Kidney tubule cell (primary cell): ENCODE measurements at places on chromosomes 7 and 10.
A peak's percentile ranks its signal among the peaks of the same experiment; 100 is the strongest.

- DNase-seq, result no peak
Observed at GRCh38 chr7:155800741-155801267, 11.5 kb downstream of the SHH start.

DNA sequence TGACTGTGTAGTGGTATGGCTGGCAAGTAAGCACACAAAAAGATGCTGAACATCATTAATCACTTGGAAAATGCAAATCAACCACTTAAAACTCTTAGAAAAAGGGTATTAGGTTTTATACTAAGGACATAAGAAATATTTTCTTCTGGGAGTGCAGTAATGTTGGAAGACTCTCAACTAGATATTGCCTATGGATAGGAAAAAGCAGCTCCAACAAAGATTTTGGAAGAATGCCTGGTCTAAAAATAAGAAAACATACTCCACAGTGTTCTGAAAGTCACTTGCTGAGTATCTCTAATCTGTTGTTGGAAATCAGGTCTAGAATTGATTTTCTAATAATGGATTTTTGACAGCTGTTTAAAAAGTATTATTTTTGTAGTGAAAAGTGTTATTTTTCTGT, 50.8 kb upstream of the PHYHIPL start:
- no peak for DNase-seq

GRCh38 chr7:151925446-151926335, 30.6 kb upstream of the GALNTL5 start:
- no peak for DNase-seq

DNA sequence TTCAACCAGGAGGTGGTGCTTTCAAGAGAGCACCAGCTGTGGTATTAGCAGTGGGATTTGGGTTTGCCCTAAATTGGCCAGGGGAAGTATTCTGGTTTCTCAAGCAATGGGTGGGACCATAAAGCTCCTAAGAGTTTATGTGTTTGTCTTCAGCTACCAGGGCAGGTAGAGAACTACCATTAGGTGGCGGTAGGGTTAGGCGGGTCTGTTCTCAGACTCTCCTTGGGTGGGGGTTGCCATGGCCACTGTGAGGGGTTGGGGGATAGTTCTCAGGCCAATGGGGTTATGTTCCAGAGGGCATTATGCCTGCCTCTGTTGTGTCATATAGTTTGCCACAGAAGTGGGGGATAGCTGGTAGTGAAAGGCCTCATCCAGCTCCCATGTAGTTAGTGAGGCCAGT, 47.7 kb upstream of the BICC1 start:
- DNase-seq, result no peak

- DNase-seq, result peak; percentile 48
Observed at GRCh38 chr7:108805808-108806397, 236.2 kb downstream of the DNAJB9 start.

GRCh38 chr7:42127232-42127622, 109.8 kb downstream of the GLI3 start:
- no peak for DNase-seq

- DNase-seq, result no peak
Observed at GRCh38 chr7:31082017-31082416, 29.9 kb downstream of the ADCYAP1R1 start.

- peak; percentile 26 for DNase-seq
Observed at GRCh38 chr10:67612577-67613537, 83.1 kb downstream of the CTNNA3 start.

DNA sequence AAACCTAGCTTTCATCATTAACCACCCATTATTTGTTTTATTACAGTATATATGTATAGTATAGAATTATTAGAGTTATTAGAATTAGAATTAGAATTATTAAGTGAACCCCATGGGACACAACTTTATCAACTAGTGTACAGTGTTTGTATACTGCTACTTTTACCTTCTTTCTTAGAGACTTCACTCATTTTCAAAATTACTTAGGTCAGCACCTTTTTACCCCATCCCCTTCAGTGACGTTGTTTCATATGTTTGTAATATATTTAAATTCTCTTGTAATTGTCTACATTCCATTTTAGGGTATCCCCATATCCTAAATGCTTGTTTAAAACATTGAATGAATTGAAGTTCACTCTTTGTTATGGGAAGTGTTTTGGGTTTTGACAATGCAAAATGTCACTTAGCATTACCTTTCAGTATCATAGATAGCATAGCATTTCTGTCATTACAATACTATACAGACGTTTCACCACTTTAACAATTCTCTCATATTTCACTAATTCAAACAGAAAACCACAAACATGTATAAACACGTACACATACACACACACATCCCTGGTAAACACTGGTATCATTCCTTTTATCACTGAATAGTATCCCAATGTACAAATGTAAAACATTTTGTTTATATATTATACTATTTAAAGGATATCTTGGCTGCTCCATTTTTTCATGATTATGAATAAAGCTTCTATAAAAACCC, 229.9 kb upstream of the MAGI2 start:
- no peak for DNase-seq

DNA sequence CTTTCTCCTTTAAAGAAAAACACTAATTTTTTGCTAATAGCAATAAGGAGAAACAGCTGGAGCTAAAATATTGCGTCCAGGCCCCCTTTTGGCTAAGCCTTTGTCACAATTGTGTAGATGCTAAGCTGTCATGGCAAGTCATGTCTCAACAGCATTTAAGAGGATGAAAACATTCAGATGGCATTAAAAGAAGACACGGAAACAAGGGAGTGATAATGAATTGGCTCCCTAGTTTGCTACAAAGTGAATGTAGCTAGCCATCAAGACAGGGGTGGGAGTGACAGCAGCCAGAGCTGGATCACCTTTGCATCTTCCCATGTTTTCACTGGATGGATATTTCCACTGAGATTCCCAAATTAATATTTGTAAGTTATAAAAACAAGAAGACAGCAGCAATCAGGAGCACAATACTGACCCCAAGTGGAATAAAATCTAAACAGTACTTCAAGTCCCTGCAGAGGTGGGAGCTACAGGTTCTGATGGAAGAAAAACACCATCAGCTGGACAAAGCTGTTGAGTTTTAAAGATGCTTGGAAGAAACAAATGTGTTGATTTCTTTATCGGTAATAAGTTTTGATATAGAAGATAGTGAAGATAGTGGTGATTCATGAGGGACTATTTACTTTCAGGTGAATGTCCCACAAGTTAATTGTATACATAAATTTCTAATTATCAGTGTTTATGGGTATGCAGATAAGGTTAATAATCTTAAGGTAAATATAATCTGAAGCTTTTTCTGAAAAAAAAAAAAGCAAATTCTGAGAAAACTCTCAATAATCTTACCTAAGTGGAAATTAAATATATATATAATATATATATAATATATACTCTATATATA, 129.4 kb downstream of the SLC16A9 start:
- DNase-seq, result peak; percentile 45

GRCh38 chr10:43265799-43266721, 805 bp downstream of the RASGEF1A start:
- DNase-seq, result peak; percentile 56

- DNase-seq, result no peak
Observed at GRCh38 chr7:137742051-137742450, 104.7 kb downstream of the DGKI start.

DNA sequence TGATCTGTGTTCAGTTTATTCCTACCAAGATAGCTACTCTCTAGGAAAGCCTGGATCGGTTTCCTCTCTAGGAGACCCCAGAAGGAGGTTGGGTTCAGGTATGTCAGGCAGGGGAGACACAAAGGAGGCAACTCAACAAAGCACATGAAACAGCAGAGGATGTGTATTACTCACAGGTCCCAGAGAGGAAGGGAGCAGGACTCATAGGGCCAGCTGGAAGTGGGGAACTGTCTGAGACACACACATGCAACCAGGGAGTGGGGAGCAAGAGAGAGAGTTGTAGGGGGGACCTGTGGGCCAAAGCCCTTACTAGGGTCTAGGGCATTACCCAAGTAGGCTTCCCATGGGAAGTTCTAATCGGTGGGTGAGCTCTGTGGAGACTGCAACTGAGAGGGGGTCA, 10.2 kb upstream of the NRP1 start:
- DNase-seq, result no peak

DNA sequence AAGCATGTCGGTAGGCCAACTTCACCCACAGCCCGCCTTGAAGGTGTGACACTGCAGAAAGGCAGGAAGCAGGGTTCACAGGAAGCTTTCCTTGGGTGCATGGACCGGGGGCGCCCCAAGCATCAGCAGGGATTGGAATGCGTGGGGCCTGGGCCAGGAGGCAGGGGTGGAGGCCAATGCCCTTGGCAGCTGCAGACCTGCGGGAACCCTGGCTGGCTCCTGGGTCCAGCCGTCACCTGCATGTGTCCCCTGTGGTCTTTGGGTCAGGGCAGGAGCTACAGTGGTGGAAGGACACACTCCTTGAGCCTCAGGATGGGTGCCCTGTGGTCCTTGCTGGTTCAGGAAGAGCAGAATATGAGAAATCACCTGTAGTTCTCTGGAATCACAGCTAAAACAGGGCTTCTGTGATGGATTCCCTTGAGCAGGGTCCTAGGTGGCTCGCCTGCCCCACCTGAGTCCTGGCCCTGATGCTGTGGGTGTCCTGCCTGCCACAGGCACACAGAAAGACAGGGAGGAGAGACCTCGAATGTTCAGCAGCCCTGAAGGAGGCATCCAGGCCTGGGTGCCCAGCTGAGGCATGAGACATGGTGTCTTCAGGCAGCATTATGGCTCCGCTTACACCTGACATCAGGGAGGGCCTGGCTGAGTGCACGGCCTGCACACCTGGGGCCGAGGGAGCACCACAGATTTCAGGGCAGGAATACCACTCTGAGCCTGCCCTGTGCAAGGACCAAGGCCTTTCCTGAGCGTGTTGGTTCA, 15.1 kb downstream of the ANTXRL start:
- no peak for DNase-seq

DNA sequence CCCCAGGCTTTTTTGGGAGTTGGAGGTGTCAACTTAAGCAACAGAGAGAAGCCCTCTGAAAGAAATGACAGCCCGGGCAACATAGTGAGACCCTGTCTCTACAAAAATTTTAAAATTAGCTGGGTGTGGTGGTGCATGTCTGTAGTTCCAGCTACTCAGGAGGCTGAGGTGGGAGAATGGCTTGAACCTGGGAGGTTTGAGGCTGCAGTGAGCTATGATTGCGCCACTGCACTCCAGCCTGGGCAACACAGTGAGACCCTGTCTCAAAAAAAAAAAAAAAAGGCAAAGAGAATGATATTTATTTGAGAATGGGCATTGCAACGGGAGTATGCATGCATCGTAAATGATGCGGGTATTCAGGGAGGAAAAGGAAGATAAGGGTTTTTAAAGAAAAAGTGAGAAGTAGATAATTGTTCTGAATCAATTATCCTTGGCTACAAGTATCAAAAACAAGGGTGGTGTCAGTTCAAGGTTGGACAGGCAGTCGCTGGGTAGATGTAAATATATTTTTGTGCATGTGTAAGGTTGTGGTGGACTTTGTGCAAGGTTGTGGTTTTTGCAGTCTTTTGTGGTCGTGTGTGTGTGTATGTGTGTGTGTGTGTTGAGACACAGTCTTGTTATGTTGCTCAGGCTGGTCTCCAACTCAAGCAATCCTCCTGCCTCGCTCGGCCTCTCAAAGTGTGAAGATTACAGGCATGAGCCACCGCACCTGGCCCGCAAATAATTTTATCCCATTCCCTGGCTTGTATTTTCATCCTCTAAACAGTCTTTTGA, 65.6 kb downstream of the COL26A1 start:
- DNase-seq, result no peak

GRCh38 chr10:38127812-38128211, 33.7 kb downstream of the ZNF37A start:
- peak; percentile 16 for DNase-seq

- DNase-seq, result peak; percentile 10
Observed at GRCh38 chr10:77965294-77965693, 38.7 kb upstream of the DLG5 start.

DNA sequence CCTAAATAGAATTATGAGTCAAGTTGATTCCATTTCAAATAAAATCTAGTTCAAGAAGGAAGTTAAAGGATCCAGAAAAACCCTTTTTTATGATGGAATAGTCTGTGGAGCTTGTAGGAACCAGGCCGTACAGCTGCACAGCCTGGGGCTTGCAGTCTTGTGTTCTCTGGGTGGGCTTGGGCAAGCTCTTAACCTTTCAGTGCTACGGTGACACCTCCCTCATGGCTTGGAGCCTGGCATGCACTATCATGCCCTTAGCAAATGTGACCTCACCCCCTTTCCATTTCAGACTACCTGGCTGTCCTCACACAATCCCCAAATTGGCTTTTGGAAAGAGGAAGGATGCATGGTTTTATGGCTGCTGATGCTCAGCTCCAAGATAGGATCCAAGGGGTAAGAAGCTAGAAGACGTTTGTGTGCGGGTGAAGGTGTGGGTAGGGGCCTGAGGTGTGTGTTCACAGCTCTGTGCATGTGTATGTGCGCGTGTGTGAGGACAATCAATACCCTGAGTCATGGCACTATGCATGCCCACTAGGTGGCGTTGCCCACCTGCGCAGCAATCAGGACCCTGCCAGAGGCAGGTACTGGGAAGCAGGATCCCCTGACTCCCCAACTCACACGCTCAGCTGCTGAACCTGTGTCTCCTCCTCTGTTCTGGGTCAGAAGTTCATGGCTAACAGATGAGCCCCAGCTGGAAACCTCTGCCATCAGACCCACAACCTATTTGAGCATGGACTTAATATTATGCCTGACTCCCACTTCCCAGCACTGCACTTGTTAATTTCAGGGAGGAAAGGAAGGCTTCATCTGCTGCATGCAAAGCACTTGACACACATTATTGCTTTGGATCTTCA, 113.4 kb downstream of the PTPN20 start:
- peak; percentile 58 for DNase-seq

- DNase-seq, result no peak
Observed at GRCh38 chr10:22414146-22414545, 68.8 kb downstream of the SPAG6 start.

DNA sequence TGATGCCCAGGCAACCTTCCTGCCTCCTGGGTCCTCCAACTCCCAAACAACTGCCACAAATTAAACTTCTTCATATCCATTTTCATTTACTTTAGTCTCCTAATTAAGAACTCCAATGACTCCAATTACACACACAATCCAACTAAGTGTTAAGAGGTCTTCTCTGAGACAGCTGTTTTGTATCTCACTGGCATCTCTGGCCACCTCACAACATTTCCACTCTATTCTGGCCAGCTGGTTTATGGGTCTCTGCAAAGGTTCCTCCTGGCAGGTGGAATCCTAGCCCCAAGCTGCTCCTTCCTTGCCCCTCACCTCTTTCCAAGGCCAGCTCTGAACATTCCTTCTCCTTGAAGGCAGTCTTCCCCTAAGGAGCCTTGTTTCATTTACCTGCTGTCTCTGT, 123.1 kb upstream of the HPS1 start:
- no peak for DNase-seq

DNA sequence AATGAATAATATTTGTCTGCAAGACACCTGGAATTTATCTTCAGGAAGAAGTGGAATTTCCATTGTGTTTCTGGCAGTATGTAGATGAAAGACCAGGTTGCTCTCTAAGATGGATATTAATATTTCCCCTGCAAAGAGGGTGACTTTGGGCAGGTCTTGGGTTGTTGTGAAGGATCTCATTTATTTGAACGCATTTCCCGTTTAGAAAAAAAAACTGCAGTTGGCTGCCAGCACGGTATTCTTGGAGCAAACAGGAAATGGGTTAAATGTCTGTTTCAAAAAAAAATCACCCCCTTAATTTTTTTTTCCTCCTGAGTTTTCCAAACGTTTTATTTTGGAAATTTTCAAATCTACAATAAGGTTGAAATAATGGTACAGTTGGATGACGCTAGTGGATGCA, 11.5 kb downstream of the EIF4H start:
- no peak for DNase-seq

GRCh38 chr10:77664696-77665095, 27.1 kb upstream of the KCNMA1 start:
- no peak for DNase-seq
